ENCODE measurements at places on chromosomes 2 and 18.

GRCh38 chr2:132274000-132274399 lies 112.2 kb upstream of the ANKRD30BL start:
- peaks cover 6% of the 10 kb centered on the region for H3K36me3 ChIP-seq
- H3K27me3 ChIP-seq: no peaks in the 10 kb centered on the region
- DNase-seq: no peak
- H3K27ac ChIP-seq: no peak overlapping the region

- no peak for DNase-seq
- H3K36me3 ChIP-seq: no peaks in the 10 kb centered on the region
- H3K4me3 ChIP-seq: no peak overlapping the region
- H3K27ac ChIP-seq: no peak overlapping the region
Measured at GRCh38 chr2:174704061-174704460, 60.2 kb downstream of the CHRNA1 start.

DNA sequence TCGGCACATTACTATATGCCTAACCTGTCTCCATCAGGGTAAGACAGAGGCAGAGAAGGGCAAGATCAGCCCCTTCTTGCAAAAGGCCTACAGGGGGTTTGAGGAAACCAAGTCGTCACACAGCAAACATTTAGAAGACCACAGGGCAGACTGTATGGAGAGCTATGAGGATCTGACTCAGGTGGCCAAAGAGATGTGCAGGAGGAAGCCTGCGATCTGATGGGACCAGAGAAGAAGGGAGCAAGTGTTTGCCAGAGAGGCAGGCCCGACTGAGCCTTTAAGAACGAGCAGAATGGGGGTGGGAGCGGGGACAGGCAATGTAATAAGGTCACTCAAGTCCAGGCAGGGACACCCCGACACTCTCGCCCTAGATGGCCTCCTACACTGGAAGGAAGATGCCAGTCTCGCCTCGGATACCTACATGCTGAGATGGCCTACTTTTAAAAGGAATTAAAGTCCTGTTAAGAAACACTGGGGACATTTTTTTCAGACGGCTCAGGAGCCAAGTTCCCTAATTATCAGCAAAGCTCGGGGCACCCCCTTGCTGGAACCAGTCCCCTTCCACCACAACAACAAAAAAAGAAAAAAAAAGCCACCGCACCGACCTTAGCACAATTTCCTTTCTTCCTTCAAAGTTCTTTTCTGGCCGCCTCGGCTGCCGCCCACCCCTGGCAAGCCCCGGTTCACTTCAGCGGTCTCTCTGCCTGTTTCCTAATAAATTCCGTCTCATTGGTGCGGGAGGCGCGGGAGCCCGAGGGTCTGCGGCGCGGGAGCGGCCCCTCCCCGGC lies 1.5 kb downstream of the SFXN5 start:
- no peaks in the 10 kb centered on the region for H3K36me3 ChIP-seq
- no peak for DNase-seq
- H3K4me1 ChIP-seq: peaks cover 26% of the 10 kb centered on the region
- no peaks in the 10 kb centered on the region for H3K27me3 ChIP-seq
- H3K4me3 ChIP-seq: peak overlapping the region; percentile 77

DNA sequence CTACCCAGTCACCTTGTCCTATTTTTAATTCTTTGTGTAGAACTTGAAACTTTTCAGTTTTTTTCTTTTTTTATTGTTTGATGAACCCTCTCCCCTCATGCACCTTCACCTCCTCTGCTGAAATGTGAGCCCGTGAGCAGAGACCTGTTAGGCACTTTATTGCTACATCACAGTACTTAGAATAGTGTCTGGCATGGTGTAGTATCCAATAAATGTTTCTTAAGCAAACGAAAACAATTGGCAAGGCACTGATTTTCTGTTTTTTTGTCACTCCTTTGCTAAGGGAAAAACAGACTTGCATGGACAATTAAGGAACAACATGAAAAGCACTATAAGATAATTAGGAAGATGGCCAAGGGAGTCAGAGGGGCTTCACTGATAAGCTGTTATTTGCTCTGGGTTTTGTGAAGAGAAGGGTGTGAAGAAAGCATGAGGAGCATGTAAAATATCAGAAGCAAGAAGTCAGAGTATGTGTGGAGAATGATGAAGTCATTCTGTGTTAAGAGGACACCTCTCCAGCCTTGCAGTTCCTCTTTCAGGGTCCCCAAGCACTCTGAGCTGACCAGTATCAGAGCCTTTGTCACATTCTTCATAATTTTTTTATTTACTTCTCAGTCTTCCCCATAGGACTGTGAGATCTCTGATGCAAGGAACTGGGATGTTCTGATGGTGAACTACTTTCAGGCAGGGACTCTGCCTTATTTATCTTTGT lies 99.7 kb upstream of the CAVIN2 start:
- DNase-seq: no peak
- no peak overlapping the region for H3K27ac ChIP-seq
- H3K4me3 ChIP-seq: no peak overlapping the region
- no peaks in the 10 kb centered on the region for H3K36me3 ChIP-seq
- no peaks in the 10 kb centered on the region for H3K27me3 ChIP-seq

- H3K27me3 ChIP-seq: peaks cover 11% of the 10 kb centered on the region
- H3K4me3 ChIP-seq: no peak overlapping the region
- DNase-seq: no peak
- H3K4me1 ChIP-seq: peaks cover 26% of the 10 kb centered on the region
Measured at GRCh38 chr2:1995987-1996386, 251.7 kb upstream of the PXDN start.

- H3K4me1 ChIP-seq: no peaks in the 10 kb centered on the region
- H3K27me3 ChIP-seq: no peaks in the 10 kb centered on the region
- no peak overlapping the region for H3K4me3 ChIP-seq
- no peak overlapping the region for H3K27ac ChIP-seq
Measured at GRCh38 chr2:68379184-68379708, 14.2 kb downstream of the PLEK start.

GRCh38 chr2:207663870-207664545 lies 38.8 kb upstream of the METTL21A start:
- H3K27me3 ChIP-seq: no peaks in the 10 kb centered on the region
- DNase-seq: no peak
- peaks cover 18% of the 10 kb centered on the region for H3K4me1 ChIP-seq
- H3K36me3 ChIP-seq: no peaks in the 10 kb centered on the region

- no peak overlapping the region for H3K27ac ChIP-seq
- no peak for DNase-seq
- no peak overlapping the region for H3K4me3 ChIP-seq
- no peaks in the 10 kb centered on the region for H3K36me3 ChIP-seq
- no peaks in the 10 kb centered on the region for H3K4me1 ChIP-seq
Measured at GRCh38 chr2:34985474-34985873, 1370.1 kb upstream of the CRIM1 start.

GRCh38 chr18:32093102-32093511 lies 1.4 kb downstream of the RNF138 start:
- DNase-seq: peak; percentile 52
- peaks cover 32% of the 10 kb centered on the region for H3K4me1 ChIP-seq
- H3K27ac ChIP-seq: peak overlapping the region; percentile 14
- peaks cover 13% of the 10 kb centered on the region for H3K36me3 ChIP-seq

GRCh38 chr2:11764359-11764758 lies 17.9 kb downstream of the LPIN1 start:
- 0 out of 2 replicates have a peak overlapping the region, but pooled peaks have one; percentile 27 for H3K27ac ChIP-seq
- H3K4me1 ChIP-seq: peaks cover 19% of the 10 kb centered on the region
- no peak overlapping the region for H3K4me3 ChIP-seq
- peaks cover 50% of the 10 kb centered on the region for H3K36me3 ChIP-seq
- H3K27me3 ChIP-seq: no peaks in the 10 kb centered on the region

- no peaks in the 10 kb centered on the region for H3K27me3 ChIP-seq
- H3K4me1 ChIP-seq: peaks cover 3% of the 10 kb centered on the region
- no peak overlapping the region for H3K27ac ChIP-seq
- no peak for DNase-seq
Measured at GRCh38 chr2:127348426-127349000, 39.3 kb downstream of the MAP3K2 start.

- no peak overlapping the region for H3K4me3 ChIP-seq
- no peaks in the 10 kb centered on the region for H3K36me3 ChIP-seq
- H3K4me1 ChIP-seq: peaks cover 13% of the 10 kb centered on the region
- peak overlapping the region; percentile 17 for H3K27ac ChIP-seq
- H3K27me3 ChIP-seq: peaks cover 4% of the 10 kb centered on the region
Measured at GRCh38 chr2:47357483-47357882, 45.5 kb upstream of the MSH2 start.

DNA sequence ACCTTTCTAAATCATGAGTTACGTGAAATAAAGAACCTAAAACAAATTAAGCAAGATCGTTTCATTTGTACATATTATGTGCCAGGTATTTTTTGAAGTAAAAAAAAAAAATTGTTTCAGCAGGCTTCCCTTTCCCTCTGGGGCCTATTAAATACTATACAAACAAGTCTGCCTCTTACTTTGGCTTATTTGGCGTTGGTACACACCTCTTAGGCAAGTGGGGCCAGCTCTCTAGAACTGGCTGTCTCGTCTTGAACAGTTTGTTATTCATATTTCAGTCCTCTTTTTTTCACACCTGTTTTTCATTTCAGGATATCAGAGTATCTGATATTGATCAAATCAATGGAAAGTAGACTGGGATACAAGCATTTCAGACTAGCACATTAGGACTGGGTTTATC lies 27.4 kb upstream of the PPP3R1 start:
- H3K27me3 ChIP-seq: peaks cover 4% of the 10 kb centered on the region
- no peaks in the 10 kb centered on the region for H3K36me3 ChIP-seq
- no peak overlapping the region for H3K4me3 ChIP-seq

DNA sequence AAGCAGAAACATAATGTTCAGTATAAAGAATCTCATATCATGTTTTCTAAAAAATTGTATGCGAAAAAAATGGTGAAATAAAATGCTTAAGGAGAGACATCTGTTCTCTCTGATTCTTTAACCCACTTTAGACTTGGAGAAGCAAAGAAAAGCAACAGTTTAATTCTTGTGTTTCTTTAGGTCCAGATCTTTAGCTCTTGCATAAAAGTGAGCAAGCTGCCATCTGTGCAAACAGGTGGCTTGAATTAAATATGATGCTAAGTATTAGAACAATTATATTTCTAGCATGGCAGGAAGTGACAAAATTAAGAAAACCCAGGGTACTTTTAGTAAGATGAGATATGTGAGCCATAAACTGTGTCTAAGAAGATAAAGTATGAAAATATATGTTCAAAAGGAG lies 1038.3 kb downstream of the DPP10 start:
- DNase-seq: no peak
- H3K4me1 ChIP-seq: no peaks in the 10 kb centered on the region
- no peaks in the 10 kb centered on the region for H3K27me3 ChIP-seq
- no peak overlapping the region for H3K4me3 ChIP-seq
- H3K36me3 ChIP-seq: peaks cover 20% of the 10 kb centered on the region

DNA sequence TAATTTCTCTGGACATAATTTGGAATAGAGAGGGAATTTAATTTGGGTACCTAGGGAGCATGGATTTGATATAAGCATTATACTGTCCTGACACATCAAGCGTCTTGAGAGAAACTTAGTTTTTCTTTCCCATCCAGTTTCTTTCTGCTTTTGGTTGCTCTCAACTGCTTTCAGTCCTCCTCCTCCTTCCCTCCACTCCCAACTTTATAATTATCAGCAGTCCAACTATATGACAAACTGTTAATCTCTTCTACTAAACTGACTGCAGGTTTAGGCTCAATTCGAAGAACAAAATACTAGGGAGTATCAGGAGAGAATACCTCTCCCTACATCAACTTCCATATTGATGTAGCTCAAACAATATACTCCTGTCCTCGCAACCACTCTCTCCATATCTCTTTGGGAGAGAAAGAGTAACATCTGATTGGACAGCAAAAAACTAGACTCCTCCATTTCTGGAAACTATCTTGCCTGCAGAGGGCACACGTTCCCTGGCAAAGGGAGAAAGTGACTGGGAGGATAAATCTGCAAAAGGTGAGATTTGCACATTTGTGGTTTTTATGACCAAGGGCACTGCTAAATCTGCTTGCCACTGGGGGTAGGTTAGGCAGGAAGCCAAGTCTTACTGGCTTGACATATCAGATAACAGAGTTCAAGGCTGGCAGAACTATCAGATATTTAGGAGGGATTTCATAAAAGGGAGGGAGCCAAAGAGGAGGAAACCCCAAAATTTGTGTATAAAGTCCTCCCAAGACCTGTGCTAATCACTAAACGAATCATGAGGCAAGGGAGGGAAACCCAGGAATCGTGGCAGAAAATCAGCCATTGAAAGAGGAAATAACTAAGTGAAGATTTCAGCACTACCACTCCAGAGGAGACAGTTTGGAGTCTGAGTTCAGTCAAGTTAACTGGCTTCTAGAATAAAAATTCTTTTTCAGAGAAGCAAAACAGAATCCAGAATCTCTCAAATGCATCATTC lies 40.0 kb downstream of the ICA1L start:
- H3K27ac ChIP-seq: no peak overlapping the region
- no peaks in the 10 kb centered on the region for H3K36me3 ChIP-seq
- peaks cover 2% of the 10 kb centered on the region for H3K4me1 ChIP-seq
- no peak overlapping the region for H3K4me3 ChIP-seq

GRCh38 chr2:222169346-222169745 lies 129.5 kb downstream of the PAX3 start:
- H3K4me1 ChIP-seq: peaks cover 29% of the 10 kb centered on the region
- peaks cover 29% of the 10 kb centered on the region for H3K27me3 ChIP-seq
- no peak overlapping the region for H3K4me3 ChIP-seq
- no peak overlapping the region for H3K27ac ChIP-seq

GRCh38 chr2:230870544-230871360 lies 6.0 kb downstream of the ITM2C start:
- peaks cover 63% of the 10 kb centered on the region for H3K4me1 ChIP-seq
- H3K27ac ChIP-seq: peak overlapping the region; percentile 96
- H3K27me3 ChIP-seq: no peaks in the 10 kb centered on the region
- peaks cover 15% of the 10 kb centered on the region for H3K36me3 ChIP-seq

DNA sequence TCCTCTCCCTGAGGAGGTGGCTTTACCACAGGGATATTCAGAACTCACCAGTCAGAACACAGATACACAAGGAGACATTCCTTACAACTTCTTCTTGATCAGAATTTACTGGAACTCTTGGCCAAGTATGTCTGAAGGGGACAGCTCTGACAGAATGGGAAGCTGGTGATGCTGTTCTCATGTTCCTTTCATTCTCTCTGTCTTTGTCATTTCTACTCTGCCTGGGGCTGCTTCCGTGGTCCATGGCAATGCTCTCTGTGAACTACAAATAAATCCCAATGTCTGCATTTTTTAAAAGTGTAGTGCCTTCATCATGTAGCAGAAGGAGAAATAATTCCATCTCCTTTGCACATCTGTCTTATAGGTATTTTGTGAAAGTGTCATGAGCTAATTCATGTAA lies 730.3 kb downstream of the CNTNAP5 start:
- no peaks in the 10 kb centered on the region for H3K36me3 ChIP-seq
- DNase-seq: no peak
- no peak overlapping the region for H3K4me3 ChIP-seq
- no peak overlapping the region for H3K27ac ChIP-seq

GRCh38 chr2:189836644-189837043 lies 52.4 kb downstream of the PMS1 start:
- H3K36me3 ChIP-seq: peaks cover 2% of the 10 kb centered on the region
- no peak for DNase-seq
- H3K27ac ChIP-seq: 0 out of 2 replicates have a peak overlapping the region, but pooled peaks have one; percentile 5
- no peaks in the 10 kb centered on the region for H3K27me3 ChIP-seq

- no peak for DNase-seq
- H3K4me1 ChIP-seq: no peaks in the 10 kb centered on the region
- H3K36me3 ChIP-seq: no peaks in the 10 kb centered on the region
- H3K4me3 ChIP-seq: no peak overlapping the region
Measured at GRCh38 chr2:144935191-144935590, 415.3 kb upstream of the ZEB2 start.

- H3K27ac ChIP-seq: no peak overlapping the region
- DNase-seq: no peak
- H3K36me3 ChIP-seq: no peaks in the 10 kb centered on the region
- H3K4me3 ChIP-seq: no peak overlapping the region
- H3K27me3 ChIP-seq: no peaks in the 10 kb centered on the region
- peaks cover 4% of the 10 kb centered on the region for H3K4me1 ChIP-seq
Measured at GRCh38 chr2:85444629-85445172, 26.2 kb downstream of the SH2D6 start.

GRCh38 chr18:54916507-54916906 lies 42.8 kb downstream of the CCDC68 start:
- H3K27me3 ChIP-seq: no peaks in the 10 kb centered on the region
- 0 out of 2 replicates have a peak, but pooled peaks cover 1% of the 10 kb centered on the region for H3K4me1 ChIP-seq
- peak; percentile 28 for DNase-seq
- no peak overlapping the region for H3K4me3 ChIP-seq
